ENCODE measurements at places on chromosomes 1 and 21.

- no peak for DNase-seq
Measured at GRCh38 chr1:118949315-118949714, 38.8 kb downstream of the TBX15 start.

DNA sequence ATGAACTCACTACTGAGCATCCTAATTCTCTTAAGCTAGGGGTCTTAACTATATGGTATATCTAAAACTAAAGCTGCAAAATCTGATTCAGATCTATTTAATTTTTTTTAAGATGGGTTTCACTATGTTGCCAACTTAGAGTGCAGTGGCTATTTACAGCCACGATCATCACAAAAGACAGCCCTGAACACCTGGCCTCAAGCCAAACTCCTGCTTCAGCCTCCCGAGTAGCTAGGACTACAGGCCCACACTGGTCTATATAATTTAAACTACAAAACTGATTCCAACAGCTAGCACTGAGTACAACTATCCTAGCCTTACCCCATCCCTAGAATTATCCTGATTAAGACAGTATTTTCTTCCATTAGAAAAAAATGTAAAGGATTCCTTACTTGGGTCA, 37.1 kb downstream of the EIF4G3 start:
- DNase-seq = no peak

DNA sequence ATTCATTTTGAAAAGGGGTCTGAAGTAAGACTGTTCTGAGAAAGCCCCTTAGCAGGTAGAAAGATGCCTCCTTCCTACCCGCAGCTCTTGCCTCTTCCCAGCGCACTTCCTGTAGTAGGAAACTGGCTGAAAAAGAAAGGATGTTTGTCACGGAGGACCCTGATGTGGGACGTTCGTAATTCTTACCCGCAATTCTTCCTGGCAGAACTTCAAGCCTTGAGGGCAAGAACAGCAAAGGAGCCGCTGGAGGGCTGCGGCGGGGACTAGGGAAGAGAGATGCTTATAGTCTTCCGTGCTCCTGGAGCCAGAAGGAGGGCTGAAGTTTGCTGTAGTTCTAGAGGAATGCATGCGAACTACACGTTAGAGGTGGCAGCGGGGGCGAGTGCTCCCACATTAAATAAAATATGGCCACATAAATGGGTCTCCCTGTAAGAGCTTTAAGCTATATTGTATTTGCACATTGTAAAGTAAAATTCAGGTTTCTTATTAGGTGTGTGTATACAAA, 6.3 kb downstream of the C1orf53 start:
- no peak for DNase-seq

DNA sequence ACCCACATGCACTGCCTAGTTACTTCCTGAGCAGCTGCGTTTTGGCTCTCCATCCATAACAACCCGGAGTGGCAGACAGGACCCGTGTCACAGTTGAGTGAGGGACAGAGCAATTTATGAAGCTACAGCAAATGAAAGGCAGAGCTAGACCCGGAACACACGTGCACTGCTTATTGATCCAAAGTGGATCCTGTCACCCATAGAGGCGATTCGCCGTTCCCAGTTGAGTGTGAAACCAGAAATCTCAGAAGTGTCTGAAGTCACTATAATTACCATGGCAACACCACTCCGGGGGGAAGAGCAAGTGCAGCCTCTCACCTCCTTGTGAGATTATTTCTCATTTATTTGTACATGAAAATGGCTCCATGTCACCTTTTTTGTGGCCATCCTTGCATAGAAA, 365.2 kb downstream of the DSCAM start:
- DNase-seq = no peak

GRCh38 chr1:69861641-69862040, 293.9 kb downstream of the LRRC7 start:
- DNase-seq = no peak

GRCh38 chr1:237084341-237085077, 42.5 kb downstream of the RYR2 start:
- no peak for DNase-seq

DNA sequence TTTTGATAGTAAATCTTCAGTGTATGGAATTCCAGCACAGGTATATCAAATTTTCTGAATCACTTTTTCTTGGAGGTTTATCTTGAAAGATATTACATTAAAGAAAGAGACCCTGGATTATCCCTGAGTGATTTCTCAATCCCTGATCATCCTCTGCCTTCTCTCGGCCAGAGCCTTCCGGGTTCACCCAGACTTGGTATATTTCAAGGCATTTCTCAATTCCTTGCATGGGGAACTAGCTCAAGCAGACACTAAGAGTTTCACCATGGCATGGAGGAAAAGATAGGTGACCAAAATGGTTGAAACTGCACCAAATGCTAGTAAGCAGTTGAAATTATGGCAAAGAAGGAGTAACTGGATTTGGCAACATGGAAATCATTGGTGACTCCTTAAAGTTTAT, 5.7 kb downstream of the VAMP4 start:
- DNase-seq = no peak

GRCh38 chr1:231931846-231932454, 305.4 kb downstream of the DISC1 start:
- DNase-seq = peak; percentile 24

DNA sequence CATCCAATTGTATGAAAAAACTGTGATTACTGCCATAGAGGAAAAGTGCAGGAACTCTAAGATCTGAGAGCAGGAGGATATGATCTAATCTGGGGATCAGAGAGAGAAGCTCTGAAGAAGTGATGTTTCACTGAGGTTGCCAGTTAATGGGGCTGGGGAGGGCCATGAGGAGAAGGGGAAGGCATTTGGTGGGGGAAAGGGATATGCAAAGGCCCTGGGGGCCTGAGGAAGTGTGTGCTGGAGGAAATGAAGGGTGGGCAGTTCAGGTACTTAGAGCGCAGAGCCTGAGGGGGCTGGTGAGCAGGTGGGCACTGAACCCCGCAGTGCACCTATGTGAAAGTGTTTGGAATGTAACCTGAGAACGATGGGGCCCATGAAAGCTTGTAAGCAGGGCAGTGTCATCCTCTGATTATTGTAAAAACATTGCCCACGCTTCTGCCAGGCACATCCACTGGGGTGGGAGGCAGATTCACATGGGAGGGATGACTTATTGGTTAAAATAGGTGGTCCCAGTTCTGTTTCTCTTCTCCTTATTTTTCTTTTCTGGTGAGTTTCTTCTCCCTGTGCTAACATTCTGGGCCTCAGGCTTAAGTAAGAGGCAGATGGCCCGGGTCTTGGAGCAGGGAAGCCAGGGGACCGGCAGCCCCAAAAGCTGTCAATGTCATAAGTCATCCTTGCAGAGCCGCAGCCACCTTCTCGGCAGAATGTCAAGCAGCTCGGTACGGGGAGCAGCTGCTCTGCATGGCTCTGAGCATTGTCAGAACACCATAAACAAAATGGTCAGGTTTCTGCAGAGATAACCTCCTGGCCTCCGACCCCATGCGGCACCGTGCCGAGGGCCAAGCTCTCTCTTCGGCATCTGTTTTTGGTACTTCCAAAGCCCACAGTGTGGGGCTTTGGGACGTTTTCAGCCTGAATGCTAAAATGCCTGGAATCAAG, 492.0 kb upstream of the VAMP3 start:
- no peak for DNase-seq

- DNase-seq = peak; percentile 26
Measured at GRCh38 chr1:1629430-1630190, 2.4 kb upstream of the MMP23B start.

DNA sequence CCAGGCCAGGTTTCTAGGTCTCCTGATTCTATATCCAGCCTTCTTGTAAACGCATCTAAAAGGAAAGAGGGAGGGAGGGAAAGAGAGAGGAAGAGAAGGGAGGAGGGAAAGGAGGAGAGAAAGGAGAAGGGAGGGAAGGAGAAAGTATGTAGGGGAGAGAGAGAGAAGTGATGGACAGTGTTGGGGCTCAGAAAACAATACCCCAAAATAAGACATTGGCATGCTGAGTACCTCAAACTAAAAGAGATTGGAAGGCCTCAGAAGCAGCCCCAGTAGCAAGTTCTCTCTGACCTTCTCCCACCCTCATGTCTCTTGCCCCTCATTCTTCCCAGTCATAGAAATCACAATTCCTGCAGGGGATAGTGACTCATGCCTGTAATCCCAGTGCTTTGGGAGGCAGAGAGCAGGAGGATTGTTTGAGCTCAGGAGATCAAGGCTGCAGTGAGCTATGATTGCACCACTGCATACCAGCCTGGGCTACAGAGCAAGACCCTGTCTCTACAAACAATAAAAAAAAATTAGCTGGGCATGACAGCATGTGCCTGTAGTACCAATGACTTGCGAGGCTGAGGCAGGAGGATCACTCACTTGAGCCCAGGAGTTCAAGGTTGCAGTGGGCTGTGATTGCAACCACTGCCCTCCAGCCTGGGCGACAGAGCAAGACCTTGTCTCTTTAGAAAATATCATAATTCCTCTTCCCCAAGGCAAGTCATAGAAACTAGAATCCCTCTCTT, 51.2 kb downstream of the DNTTIP2 start:
- DNase-seq = no peak

- DNase-seq = no peak
Measured at GRCh38 chr1:221765527-221765926, 23.6 kb upstream of the DUSP10 start.

DNA sequence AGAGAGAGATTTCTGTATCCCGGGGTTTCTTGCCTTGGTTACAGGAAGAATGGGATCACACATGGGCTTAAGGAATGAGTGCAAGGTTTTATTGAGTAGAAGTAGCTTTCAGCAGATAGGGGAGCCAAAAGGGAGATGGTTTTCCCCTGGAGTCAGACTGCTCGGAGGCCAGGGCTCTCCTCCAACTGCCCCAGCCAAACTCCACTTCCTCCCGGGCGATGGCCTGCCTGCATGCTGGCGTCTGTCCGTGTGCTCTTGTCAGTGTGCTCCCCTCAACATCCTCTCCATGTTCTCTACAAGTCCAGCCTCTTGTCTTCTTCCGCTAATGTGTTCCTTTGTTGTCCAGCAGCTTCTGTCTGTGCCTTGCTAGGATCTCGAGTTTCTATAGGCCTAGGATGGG, 421.3 kb upstream of the ADGRL2 start:
- DNase-seq = no peak

- no peak for DNase-seq
Measured at GRCh38 chr1:7938070-7938469, 2.6 kb downstream of the TNFRSF9 start.

DNA sequence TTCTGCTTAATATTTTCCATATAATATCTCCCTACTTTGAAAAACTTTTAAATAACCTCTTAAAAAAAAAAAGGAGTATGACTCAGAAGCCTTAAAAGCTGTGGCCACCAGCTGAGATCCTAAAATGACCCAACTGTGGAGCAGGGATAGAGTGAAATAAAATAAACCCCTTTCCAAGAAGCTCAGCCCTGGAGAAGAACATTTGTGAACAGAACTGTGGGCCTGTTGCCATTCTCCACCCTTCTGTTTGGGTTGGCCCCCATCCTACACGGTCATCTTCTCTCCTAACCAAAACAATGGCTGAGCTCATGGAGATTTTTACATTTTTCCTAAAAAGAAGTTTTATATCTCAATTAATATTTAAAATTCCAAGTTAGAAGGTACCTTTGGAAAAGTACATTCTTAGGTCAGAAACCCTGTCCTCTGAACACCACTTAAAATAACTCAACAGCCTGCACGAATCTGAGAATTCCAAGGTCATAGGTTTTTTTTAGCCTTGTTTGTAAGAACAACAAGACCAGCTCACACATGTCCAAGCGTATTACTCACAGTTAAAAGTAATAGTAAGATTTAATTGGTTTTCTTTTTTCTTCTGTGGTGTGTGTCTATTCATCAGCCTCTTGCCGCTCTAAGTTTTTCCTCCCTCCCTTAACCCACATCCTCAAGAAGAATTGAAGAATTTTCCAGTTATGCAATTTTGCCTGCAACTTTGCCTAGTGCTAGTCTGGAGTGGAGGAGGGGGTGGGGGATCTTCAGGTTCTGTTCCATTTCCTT, 107.7 kb upstream of the ERRFI1 start:
- no peak for DNase-seq

- DNase-seq = no peak
Measured at GRCh38 chr1:82161700-82162141, 361.0 kb downstream of the ADGRL2 start.

DNA sequence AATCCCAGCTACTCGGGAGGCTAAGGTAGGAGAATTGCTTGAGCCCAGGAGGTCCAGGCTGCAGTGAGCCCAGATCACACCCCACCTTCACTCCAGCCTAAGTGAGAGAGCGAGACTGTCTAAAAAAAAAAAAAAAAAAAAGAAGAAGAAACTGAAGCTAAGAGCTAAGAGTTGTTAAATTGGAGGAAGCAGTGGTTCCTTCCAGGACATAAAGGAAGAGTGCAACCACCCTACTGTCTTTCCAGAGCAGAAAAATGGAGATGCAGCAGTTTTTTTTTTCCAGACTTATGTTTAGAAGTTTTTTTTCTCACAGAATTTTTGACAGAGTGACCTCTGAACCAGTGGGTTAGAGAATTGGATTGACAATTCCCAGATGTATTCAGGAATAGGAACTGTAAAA, 88.7 kb downstream of the HLX start:
- no peak for DNase-seq

- no peak for DNase-seq
Measured at GRCh38 chr1:147243228-147243685, 773 bp downstream of the CHD1L start.

DNA sequence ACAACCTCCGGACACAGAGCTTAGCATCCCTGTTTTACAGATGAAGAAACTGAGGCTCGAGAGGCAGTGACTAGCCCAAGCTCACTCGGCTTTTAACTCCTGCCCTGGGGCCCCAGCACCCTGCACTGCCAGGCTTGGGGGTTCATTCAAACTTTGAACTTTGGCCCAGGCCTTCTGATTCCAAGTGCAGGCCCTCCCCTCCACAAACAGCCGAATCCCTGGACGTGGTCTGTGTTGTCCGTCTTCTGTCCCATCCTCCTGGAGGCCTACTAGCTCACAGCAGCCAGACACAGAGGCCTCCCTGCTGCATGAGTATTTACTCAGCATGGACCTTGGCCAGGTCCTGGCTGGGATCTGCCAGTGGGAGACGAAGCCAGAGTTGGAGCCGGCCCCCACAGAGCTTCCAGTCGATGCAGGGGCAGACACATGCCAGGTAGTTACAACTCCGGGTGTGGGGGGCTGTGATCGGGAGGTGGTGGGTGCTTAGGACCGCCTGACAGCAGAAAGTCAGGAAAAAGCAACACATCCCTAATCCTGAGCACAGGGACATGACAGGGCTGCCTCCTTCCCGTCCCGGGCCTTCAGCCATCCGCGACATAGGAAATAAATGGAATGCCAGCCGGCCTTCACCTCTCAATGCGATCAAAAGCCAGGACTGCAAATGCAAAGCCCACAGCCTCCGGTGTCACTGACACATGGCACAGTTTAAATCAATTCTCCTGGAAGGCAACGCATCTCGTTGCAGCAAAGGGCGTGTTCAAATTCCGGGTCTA, 7.4 kb downstream of the IFFO2 start:
- DNase-seq = no peak

Data from activated CD4-positive, alpha-beta T cell treated with anti-CD3 and anti-CD28 coated beads, Interleukin-2, amount 50 U/mL, for 24 hours (primary cell).